ENCODE measurements at places on chromosomes 2 and 18.
A peak's percentile ranks its signal among the peaks of the same experiment; 100 is the strongest.

DNA sequence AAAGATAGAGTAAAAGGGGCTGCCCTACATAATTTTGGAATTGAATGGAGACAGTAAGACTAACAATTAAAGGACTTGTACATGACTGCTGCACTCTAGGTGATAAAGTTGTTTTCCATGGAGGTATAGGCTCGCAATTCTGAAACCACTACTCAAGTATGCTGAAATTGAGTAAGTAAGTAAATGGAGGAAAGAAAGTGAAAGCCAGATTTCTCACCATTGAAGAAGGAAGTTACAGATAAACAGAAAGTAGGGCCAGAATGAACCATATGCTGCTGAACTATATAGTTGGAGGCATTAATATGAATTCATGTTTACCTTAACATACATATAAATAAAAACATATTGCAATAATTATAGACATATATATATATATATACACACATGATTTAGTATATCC, 225.7 kb upstream of the ST6GAL2 start:
- no peak for DNase-seq

GRCh38 chr2:52884761-52885352, 882.7 kb upstream of the CHAC2 start:
- DNase-seq: no peak

DNA sequence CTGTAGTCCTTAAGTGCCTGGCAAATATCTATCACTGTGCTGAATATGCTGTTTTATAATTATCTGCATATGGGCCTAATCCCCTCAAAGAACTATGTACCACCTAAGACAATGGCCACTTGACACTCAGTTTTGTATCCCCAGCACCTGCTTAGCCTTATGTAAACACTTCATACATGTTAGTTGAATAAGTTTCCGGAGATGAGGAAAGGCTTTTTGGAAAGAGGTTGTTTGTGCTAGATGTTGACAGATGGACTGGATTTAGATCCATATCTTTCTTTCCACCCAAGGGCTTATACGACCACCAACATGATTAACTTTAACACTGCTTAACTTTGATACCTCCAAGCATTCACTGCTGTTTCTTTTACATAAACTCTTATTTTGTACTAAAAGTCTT, 63.3 kb downstream of the FAM228A start:
- DNase-seq: no peak

- DNase-seq: no peak
Measured at GRCh38 chr2:204871231-204871953, 326.1 kb downstream of the PARD3B start.

DNA sequence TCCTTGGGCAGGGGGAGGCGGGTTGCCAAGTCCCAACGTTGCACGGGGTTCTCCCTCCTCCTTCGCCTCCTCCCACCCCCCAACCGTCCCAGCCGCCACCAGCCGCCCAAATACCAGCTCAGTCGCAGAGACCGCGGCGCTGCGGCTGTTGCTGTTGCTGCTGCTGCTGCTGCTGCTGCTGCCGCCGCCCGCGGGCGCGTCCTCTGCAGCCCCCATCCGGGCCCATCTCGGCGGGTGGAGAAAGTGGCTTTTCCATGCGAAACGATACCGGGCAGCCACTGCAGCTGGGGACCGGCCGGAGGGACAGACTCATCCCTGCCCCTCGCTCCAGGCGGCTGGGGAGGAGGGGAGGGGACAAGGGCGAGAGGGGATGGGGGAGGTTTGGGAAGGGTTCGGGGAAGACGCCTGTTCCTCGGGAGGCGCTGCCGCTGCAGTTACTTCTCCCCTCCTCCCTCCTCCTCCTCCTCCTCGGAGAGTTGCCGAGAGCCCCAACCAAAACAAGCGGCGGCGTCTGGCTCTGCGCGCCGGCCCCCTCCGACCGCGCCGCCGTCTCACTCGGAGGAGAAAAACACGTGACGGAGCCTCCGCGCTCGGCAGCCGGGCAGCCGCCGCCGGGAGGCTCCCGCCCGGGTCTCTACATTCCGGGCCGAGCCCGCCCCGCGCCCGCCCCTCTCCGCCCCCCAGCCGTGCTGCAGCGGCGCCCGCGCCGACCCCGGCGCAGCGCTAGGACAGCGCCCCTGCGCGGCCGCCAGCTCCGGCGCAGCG, at the start of gene IRS1:
IRS1 (minus strand) TSS at position 610 of the 765 bp plus-strand sequence. CDS start 1,082 bp downstream, outside the sequence.
- DNase-seq: peak; percentile 90

DNA sequence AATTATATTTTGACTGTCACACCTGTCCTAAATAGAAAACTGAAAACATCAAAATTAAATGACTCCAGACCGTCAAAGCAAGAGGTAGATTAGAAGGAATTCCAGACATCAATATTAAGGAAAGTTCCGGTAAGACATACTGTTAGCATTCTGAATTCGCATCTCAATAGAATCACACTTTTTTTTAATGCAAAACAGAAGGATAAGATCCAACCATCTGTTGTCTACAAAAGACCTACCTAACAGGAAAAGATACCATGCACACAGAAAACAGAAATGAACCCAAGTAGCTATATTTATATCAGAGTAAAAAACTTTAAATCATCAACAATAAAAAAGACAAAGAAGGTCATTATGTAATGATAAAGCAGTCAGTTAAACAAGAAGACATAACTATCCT, 145.0 kb downstream of the TMX3 start:
- no peak for DNase-seq

- DNase-seq: no peak
Measured at GRCh38 chr2:51633073-51633472, 601.1 kb upstream of the NRXN1 start.

- DNase-seq: no peak
Measured at GRCh38 chr2:46157072-46157965, 139.9 kb upstream of the EPAS1 start.

DNA sequence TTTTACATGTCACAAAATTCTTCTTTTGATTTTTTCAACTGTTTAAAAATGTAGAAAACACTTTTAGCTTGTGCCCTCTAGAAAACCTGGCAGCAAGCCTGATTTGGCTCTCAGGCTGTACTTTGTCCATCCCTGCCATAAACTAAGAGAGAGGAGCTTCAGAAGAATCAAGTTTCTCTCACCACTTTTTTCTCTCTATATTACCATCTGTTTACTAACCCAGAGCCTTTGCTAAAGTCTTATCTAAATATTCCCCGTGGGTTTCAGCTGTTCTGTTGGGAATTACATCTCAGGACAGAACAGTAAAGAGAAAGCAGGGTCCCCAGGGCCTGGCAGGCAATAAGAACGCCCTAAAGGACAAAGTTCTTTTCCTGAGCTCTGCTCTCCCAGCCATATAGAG, 409.1 kb upstream of the CRIM1 start:
- no peak for DNase-seq

GRCh38 chr2:3637692-3638455, 20.1 kb upstream of the ALLC start:
- DNase-seq: peak; percentile 50

DNA sequence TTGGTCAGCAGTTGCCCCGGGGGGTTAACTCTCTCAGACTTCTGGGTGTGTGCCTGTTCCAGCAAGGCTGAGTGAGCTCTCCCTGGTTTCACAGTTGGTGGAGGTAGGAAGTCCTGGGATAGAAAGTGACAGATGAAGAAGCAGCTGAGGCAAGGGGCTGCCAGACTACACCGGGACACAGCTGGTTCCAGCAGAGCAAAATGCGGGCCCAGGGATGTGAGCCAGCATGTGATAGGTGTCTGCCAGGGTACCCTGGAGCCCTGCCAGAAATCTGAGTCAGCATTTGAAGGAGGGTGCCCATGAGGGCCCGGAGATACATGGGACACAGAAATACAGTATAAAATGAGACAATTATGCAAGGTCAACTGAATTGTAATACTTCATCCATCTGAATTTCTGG, 79.3 kb upstream of the LGALSL start:
- no peak for DNase-seq

GRCh38 chr2:74481961-74482800, 617 bp downstream of the CCDC142 start:
- DNase-seq: no peak

DNA sequence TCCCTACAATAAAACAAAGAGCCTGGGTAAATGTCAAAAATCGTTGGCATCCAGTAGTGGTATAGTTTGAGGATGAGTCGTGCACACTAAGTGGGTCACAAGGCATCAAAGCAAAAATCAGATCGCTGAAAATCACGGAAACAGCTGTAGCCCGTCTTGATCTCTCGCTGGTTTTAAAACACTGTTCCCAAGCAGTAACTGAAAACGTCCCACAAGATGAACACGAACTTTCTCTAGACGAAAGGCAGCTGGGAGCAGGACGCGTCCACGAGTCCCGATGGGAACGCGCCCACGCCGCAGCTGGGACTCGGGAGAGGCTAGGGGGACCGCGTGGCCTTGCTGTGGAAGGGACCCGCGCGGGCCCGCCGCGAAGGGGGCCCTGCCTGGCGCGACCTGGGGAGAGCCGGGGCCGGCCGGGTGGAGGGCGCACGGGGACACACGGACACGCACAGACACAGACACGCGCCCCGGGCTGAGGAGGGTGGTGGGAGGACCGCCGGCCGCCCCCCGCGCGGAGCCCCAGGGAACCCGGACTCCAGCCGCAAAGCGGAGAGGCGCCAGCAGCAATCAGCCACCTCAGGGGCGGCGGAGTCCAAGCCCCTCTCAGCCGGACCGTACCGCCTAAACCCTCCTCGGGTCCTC, 651 bp downstream of the STK17B start:
- DNase-seq: no peak

DNA sequence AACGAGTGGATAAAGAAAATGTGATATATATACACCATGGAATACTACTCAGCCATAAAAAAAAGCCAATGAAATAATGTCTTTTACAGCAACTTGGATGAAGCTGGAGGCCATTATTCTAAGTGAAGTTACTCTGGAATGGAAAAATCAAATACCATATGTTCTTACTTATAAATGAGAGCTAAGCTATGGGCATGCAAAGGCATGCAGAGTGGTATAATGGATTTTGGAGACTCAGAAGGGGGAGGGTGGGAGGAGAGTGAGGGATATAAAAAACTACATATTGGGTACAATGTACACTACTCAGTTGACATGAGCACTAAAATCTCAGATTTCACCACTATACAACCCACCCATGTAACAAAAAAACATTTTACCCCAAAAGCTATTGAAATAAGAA, 1.7 kb upstream of the MSGN1 start:
- no peak for DNase-seq

DNA sequence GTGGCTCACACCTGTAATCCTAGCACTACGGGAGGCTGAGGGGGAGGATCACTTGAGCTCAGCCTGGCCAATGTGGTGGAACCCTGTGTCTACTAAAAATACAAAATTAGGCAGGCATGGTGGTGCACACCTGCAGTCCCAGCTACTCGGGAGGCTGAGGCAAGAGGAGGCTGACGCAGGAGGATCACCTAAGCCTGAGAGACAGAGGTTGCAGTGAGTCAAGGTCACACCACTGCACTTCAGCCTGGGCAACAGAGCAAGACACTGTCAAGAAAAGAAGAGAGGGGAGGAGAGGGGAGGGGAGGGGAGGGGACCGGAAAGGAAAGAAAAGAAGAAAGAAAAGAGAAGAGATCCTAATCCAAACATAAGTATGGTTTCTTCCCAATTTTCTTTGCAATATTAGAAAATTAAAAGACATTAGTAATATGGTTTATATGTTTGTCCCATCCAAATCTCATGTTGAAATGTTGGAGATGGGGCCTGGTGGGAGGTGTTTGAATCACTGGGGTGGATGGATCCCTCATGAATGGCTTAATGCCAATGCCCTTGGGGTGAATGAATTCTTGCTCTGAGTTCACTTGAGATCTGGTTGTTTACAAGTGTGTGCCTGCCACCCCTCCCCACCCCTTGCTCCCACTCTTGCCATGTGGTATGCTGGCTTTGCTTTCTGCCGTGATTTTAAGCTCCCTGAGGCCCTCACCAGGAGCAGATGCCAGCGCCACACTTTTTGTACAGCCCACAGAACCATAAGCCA, 50.7 kb downstream of the TRIP12 start:
- DNase-seq: no peak

DNA sequence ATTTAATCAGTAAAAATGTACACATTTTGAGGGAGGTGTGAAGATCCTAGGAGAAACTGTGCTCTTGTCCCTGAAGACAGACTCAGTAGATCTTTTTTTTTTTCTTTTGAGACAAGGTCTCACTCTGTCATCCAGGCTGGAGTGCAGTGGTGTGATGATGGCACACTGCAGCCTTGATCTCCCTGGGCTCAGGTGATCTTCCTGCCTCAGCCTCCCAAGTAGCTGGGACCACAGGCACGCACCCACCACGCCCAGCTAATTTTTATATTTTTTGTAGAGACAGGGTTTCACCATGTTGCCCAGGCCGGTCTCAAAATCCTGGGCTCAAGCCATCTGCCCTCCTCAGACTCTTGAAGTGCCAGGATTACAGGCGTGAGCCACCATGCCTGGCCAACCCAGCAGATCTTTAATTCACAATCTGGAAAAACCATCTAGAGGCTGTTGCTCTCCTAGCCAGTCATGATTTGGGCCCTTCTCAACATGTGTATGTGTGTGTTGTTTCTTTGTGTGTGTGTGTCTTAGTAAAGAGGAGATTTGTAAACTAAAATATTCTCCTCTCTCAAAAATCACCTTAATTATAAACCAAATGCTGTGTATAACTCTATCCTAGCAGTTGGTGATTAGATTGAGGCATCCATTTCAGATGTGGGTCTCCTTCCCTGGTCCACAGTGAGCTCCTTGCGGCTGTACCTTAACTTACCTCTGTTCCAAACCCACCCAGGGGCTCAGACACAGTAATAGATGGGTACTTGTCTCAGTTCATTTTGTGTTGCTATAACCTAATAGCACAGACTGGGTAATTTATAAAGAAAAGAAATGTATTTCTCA, 3.9 kb upstream of the MYCN start:
- DNase-seq: no peak

DNA sequence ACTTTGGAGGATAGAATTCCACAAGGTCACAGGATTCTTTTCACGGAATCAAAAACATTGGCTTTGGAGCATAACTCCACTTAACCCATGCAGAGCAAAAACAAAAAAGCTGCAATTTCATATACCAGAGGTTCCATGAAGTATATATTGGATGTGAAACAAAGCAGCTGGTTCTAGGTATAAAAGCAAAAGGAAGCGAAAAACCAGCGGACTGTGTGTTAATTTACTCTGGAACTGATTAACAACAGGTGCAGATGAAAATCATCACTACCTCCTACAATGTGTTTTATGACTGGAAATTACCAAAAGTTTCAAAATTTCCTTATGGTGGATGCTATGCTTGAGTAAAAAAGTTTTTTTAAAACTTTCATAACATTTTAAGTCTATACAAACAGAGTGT, 54.4 kb upstream of the LINC00305 start:
- no peak for DNase-seq

GRCh38 chr2:130762910-130763385, 7.6 kb downstream of the AMER3 start:
- no peak for DNase-seq

Measured in left forelimb (tissue), 1 donor.